ENCODE measurements at places on chromosomes 1 and 21.
A peak's percentile ranks its signal among the peaks of the same experiment; 100 is the strongest.

- DNase-seq = no peak
These were observed 1.8 kb upstream of the LHX9 start for GRCh38 chr1:197915260-197915861.

DNA sequence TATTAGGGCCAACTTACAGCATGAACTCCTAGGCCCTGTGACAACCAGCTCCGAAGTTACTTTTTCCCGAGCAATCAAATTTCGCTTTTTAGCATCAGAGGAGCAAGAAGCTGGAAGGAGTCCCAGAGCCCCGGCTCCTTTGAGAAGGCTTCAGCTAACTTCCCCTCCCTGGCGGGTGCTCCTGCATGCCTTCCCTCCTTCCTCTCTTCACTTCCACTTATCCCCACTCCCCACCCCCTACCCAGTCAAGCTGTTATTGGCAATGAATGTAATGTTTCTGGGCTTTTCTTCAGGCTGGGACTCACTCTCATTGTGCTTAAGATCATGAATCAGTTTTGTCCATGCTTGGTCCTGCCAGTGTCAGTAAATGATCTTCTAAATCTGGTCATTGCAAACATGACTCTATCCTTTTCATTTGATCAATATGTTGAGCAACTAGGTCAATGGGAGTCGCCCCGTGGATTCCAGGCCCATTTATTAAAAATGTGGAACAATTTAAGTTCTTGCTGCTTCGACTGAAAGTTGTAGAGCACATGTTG, 94.5 kb upstream of the TSPAN2 start:
- DNase-seq = no peak

DNA sequence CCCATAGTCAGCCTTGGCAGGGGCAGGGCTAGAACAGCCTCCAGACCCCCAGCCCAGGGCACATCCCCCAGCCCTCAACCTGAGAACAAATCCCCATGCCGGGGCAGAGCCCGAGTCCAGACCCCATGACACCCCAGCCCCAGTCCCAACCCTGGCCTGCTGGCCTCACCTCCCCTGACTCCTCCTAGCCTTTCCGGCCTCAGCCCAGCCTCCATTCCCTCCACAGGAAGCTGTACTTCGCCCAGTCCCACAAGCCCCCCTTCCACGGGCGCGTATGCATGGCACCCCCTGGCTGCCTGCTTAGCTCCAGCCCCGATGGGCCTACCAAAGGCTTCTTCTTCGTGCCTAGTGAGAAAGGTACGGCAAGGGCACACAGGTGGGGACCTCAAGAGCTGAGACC, 50.4 kb downstream of the DISP3 start:
- no peak for DNase-seq

GRCh38 chr1:167059045-167059808, 30.9 kb downstream of the GPA33 start:
- DNase-seq = peak; percentile 65

DNA sequence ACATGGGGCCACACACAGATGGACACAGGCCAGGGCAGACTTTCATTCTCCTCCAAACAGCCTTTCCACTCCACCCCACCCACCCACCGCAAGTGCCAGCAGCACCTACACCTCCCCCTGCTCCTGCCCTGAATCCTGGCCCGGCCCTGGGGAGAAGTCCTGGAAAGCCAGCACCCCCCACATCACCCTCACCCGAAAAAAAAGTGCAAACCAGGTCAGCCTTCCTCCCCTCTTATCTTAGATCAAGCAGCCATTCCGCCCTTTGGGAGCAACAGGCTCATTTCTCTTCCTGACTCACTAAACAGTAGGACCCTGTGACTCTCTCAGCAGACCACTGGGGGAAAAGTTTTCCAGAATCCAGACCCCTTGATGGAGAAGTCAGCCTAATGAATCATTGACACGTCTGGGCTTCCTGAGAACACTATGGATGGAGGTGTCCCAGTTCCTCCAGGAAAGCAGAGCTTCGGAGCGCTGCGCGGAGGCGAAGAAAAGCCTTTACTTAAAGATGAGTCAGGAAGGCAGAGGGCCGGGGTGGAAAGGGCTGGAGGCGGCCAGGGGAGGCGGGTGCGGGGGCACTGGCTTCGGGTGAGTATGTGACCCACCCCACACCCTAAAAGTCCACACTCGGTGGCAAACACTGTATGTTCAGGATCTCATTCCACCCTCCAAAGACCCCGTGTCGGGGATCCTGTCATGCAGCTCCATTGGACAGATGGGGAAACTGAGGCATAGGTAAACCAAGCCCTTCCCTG, 588.7 kb downstream of the MATN1 start:
- DNase-seq = no peak

DNA sequence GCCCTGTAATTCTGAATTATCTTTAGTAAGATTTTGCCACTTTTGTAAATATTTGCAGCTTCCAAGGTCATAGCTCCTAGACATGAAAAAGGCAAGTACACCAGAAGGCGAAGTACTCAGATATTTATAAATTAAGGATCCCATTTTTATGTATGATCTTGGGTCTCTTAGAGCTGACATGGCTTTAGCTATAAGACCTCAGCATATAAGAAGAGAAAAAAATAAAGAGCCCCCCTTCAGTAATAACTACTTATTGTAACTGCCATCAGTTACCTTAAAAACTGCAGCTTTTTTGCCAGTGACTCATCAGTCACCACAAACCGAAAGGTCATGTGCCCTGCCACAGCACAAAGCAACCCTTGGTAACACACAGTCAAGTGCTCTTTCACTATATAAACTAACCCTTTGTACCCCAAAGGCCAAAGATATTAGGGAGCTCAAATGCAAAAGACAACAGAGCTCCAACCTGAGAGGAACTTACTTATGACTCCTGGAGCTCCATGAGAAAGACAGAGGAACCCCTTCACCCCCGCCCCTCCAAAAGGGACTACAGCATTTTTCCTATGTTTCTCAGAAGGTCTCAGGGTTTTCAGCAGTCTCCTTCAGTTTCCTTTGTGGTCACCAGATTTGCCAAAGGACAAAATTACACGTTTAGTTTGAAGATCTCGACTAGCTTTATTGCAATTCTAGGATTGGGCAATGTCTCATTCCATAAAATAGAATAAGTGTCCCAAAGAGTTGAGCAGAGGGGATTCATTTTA, 219.8 kb upstream of the DUSP10 start:
- DNase-seq = no peak

DNA sequence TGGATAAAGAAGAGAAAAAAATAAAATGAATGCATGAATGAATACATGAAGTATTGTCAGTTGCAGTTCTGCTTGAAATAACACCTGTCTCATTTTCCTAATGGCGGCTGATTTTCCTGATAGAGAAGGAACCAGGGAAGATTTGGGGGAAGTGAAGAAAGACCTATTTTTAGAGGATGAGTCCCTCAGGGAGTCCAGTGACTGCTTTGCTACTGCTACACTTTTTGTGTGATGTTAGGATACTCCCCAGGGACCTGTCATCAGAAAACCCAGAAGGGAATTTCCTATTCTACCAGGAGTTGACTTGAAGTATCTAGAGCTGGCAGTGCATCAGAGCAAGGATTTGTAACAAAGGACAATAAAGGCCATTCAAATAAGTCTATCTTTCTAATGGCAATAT, 114.8 kb downstream of the MAB21L3 start:
- no peak for DNase-seq

DNA sequence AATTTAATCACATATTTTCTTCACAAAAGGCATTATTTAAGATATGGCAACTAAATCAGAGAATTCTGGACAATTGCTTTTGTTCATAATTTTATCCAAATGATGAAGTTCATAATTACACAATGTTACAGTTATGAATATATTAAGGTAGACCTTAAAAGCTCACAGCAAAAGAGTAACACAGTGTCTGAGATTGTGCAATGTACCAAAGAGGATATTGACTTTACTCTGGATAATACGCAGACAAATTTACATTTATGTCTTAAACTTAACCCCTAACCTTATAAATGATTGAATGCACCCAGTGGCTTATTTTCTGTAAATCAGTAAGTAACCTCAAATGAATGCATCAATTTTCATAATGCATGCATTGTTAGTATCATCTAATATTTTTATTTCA, 216.2 kb upstream of the SAMSN1 start:
- no peak for DNase-seq

DNA sequence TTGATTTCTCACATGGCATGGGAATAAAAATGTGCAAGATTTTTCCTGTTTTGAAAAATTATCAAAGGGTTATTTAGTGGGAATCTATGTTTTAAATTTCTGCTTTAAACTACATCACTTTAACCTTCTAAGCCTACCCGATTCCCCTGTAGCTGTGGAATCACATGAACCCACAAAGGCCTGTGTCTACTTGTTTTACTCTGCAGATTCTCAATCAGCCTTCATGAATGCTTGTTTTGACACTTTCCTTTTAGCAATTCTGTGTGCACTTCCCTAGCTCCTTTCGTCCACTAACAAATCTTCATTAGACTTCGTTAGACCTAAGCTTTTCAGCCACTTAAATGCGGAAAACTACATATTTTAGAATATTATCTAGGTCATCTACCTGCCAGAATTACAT, 56.0 kb upstream of the C1orf21 start:
- no peak for DNase-seq

- no peak for DNase-seq
These were observed 12.4 kb downstream of the ATP1A2 start for GRCh38 chr1:160127865-160128523.

DNA sequence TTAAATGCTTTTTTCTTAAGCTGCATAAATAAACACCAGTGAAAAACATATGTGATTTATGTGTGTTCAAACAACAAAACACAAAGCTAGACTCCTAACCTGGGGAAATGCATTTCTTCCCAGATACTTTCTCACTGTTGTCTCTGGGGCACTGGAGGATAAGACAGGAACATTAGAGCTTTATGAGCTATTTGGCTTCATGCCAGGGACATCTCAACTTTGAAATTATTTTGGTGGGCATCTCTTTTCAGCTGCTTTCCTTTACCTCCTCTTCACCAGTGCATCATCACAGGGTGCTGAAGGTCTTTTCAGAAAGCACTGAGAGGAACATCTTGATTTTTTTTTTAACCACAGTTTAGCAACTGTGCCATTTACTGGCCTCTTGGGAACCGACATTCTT, 212.9 kb downstream of the DNM3 start:
- no peak for DNase-seq

GRCh38 chr1:98700228-98700627, 38.7 kb downstream of the SNX7 start:
- DNase-seq = no peak

- no peak for DNase-seq
These were observed 5.0 kb downstream of the GUCA2B start for GRCh38 chr1:42158189-42158588.

DNA sequence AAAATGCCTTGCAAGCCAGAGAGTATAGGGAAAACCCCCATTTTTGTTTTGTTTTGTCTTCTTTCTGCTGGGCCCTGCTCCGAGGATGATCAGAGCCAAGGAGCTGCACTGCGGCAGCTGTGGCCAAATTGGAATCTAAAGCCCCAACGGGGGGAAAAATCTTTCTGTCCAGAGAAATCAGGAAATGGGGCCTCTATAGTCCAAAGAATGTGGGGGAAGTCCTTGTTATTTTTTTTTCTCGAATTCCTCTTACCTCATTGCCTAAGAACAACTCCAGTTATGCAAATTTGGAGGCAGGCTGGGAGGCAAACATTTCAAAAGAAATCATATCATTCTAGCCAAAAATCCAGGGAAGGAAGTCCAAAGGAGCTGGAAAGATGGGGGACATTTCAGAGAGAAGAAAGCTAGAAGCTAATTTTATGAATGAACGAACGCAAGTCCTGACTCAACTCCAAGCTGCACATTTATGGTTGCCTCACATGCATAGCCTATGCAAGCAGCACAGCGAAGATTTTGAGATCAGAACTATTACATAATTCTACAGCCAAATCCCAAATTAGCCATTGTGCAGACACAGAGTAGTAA, 263.2 kb downstream of the KCTD3 start:
- no peak for DNase-seq

- no peak for DNase-seq
These were observed 28.9 kb upstream of the H3-3A start for GRCh38 chr1:226033582-226033981.

- DNase-seq = no peak
These were observed 40.6 kb upstream of the ATP1A1 start for GRCh38 chr1:116332451-116332850.

DNA sequence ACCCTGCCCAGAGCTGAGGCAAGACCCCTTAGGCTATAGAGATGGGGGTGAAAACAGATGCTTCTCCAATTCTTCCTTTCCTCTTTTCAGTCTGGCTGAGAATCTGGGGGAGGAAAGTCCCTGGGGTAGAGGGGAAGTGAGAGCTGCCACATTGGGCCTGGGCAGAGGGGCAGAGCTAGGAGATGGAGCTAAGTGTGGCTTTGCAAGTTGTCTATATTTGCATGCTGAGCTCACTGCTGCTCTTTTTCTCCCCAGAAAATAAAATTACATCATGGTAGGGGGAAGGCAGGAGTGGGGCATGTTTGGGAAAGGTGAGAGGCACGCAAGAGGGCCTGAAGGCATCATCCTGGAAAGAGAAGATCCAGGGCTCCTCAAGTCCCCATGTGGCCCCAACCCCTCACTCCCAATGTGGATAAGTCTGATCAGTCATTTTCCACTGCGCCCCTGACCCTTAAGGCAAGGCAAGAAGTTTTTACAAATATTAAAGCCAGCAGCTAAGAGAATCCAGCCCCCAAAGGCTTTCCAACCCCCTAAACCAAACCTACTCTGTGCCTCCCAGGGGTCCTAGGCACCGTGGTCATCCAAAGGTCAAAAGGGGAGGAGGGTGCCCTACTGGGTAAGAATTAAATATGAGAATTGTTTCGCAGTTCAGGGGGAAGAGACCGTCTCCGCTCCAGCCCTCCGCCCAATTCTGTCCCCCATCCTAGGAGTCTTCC, 500 bp upstream of the PEA15 start:
- DNase-seq = no peak

DNA sequence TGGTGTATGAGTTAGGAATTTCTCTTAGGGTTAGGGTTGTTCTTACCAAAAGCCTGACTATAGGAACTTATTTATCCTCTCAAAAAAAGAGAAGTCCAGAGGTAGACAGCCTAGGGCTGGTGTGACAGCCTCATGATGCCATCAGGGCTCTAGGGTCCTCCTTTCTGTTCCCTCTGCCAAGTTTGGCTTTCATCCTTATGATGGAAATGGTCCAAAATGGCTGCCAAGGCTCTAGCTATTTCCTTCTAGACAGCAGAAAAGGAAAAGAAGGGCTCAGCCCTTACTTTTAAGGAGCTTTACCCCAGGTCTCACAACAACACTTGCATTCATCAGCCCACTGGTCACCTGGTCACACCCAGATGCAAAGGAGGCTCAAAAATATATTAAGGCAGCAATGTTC, 44.5 kb downstream of the IL12RB2 start:
- no peak for DNase-seq

GRCh38 chr1:19811206-19811851, 3.8 kb downstream of the RNF186 start:
- DNase-seq = peak; percentile 42

DNA sequence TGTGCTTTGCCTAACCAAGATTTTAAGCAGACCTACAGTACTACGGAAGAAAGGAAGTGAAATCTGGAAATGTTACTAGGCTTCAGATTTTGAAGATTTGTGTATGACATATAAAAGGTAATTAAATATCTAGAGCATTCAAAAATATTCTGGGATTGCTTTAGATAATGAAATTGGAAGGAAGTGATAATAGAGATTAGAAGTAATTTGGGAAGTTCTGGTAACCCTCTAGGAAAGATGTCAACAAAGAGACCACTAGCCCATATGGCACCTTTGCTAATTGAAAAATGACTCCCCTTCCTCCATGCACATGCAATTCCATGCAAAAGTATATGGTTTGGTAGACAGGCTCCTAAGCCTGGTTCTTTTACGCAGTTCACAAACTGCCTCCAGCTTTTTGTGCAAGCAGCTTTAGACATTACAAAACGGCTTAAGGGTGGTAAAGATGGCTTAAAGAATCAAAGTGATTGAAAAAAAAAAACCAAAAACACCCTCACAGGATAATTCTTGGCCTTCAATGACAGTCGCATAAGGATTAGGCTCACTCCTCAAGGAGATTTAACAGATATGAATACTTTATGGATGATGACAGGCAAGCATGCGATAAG, 81.8 kb downstream of the LRRC7 start:
- no peak for DNase-seq
